ENCODE measurements at places on chromosomes 4 and X. TPM values are rescaled to one million over a fixed set of nuclear protein-coding genes. Genes with fewer than 3 reads are reported as not detected.

CFP gene
- total RNA-seq, result 0.11 TPM

SERTM2 gene
- not detected for total RNA-seq

PCGF3 gene
- 47.7 TPM for total RNA-seq

GPM6B gene
- total RNA-seq, result 0.11 TPM

ENPP6 gene
- total RNA-seq, result 0.11 TPM

SH3RF1 gene
- 7.0 TPM for total RNA-seq

CDX4 gene
- total RNA-seq, result not detected
